Pancreas (tissue), 10 donors: ENCODE measurements at places on chromosomes 11 and 22.

DNA sequence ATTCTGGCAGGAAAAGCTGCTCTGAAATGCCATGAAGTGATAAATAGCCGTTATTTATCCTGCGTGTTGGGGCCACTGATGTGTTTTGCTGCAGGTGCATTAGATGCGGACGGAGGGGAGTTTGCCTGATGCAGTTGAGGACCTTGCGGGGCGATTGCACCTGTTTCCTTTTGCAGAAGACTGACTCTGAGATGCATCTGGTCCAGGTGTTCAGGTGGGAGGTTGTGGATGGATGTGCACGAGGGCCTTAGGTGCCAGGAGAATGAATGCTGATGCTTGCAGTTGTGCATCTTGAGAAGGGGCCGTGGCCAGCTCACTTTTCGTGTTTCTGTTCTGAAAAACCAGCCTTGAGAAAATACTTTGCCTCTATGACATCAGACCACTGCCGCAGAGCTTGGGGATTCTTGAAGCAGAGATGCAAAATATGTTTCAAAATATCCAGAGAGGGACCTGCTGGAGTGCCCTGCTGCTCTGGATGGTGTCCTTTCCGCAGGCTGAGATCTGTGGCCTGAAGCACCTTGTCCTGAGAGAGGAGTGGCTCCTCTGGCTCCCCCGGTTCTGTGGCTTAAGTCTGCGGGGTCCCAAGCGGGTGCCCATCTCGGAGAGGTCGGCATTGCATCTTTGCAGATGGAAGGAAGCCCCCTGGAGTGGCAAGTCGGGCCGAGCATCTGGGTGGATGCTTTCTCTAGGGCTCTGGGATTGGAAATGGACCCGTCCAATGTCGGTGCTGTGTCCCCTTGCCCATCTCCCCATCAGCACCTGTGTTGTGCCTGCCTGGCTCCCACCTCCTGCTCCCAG is 1031.1 kb downstream of the TBC1D22A start:
- no peak for DNase-seq

DNA sequence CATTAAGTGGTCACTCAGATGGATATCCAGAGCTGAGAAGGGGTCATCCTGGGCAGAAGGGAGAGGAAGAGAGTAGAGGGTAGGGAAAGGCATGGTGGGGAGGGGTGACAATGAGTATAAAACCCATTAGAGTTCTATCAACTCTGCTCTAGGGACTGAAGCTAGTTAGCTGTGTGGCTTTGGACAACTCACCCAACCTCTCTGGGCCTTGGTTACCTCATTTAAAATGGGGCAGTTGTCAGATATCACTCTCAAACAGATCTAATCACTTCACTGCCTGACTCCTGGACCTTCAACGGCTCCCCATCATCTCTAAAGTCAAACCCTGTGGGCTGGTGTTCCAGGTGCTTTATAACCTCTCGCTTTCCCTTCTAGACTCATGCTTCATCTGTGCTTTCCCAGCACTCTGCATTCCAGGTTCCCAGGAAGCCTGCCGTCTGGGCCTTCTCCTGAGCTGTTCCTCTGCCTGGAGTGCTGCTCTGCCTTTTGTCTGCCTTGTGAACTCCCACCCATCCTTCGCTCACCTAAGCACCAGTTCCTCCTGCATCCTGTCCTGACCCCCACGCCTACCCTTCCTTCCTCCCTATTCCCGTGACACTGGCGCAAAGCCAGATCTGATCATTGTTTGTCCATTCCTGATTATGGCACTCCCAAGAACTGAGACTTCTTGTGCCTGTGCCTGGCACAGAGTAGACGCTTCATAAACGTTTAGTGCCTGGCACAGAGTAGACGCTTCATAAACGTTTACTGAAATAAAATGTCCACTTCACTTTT is 22.3 kb upstream of the KCNJ11 start:
- DNase-seq, result no peak

DNA sequence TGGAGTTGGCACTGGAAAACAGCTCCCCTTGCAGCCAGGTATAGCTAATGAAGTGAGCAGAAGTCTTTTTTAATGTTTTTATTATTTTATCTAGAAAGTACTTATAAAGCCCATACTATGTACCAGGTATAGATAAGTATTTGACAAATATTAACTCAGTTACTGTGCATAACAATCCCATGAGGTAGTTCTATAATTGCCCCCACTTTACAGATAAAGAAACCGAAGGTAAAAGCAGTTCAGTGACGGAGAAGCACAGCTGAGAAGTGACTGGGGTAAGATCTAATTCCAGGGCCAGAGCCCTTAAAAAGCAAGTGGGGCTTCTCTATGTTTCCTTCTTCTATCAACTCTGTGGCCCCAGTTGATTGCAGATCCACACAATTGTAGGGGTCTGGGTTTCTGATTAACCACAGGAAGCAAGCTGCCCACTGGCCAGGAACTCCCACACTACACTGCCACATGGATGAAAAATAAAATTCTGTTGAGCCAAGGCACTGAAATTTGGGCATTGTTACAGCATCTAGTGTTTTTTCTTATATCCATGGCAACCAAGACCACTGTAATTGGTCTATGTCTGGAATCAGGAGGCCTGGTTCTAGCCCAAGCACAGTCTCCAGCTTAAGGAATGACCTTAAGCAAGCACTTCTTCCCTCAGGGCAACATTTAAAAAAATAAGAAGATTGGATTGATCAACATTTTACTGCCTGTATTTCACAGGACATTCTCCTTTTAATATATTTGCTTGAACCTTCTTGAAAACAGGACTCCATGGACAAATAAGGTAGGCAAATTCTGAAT is 55.3 kb upstream of the TEAD1 start:
- no peak for DNase-seq

DNA sequence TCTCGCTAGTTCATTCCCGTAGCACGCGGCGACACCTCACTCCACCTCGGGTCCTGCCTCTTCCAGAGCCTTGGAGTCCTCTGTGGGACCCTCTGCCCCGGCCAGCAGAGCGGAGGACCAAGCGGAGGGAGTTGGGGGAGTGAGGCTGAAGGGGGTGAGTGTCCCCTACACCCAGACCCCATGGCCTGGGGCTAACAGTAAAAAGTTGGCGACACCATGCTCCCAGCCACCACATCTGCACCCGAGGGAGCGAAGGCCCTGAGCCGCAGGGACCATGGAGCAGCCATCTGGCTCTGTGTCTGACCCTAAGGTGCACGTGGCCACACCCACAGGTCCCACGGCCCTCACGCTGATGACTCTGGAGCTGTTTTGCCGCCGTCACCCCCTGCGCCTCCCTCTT is 293.8 kb downstream of the BRD1 start:
- no peak for DNase-seq

DNA sequence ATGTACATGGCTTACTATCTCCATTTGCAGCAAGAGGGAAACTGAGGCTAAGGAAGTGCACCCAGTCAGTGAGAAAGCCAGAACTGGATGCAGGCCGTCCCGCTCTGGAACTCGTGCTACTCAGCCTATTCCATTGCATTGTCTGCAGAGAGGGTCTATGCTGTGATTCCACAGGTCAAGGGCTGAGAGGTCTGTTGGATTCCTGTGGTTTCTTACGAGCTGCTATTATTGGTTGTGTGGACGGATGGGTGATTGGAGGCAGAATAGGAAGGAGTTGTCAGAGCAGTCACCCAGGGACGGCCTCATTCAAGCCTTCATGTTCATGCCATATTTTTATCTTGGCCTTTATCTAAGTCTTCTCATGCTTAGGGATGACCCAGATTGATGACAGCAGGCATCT is 33.4 kb downstream of the SCGB1A1 start:
- DNase-seq, result no peak

DNA sequence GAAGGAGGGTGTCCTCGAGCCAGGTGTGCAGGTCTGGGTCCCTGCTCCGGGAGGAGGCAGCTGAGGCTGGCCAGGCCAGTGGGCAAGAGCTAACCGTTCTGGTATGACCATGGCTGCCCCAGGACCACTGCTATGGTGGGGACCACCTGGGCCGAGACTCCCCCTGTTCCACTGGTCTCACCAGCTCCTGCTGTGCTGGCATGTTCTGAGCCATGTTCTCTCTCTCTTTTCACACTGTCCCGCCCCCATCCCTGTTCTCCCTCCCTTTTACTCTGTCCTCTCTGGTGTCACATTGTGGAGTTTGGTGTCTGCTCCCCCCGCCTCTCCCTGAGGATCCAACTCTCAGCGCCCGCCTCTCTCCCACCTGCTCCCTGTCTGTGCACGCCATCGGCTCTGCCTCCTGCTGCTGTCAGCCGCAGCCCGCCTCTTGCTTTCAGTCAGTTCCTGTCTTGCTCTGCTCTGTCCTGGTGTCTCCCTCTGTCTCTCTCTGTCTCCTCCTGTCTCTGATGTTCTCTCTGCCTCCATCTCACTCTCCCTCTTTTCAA is 66.4 kb downstream of the LRRC32 start:
- DNase-seq, result peak; percentile 63
